Stimulated activated CD4-positive, alpha-beta T cell treated with anti-CD3 and anti-CD28 coated beads, Interleukin-2, amount 100 ng/mL, for 24 hours (primary cell): ENCODE measurements at places on chromosomes 13 and 19.

DNA sequence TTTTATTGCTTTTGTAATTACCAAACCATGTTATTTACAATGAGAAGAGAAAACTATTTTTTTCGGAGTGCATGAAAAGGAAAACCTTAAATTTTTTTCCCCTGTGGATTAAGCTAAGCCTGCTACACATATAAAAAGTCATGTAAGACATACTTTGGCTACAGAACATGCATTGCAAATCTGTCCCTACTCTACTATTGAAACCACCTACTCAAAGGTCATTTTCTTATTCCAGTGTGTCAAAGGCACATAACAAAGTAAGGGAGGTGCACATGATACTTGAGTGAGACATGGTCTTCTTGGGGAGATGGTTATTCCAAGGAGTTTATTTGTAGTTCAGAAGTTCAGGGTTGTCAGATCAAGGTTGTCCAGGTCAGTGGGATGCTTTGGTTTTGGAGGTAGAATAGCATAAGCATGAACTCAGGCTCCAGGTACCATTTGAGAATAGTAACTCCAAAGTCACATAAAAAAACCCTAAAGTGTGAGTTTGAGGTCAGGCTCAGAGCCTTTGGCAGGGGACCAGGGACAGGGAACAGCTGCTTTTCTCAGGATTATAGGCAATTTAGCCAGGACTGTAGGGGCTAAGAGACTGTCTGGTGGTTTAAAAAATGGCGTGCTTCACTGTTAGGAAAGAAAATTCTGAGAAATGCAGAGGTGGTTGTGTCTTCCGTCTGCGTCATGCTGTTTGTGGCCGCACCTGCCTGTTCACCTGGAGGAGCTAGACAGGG, 15.4 kb downstream of the FARP1 start:
- DNase-seq = no peak

DNA sequence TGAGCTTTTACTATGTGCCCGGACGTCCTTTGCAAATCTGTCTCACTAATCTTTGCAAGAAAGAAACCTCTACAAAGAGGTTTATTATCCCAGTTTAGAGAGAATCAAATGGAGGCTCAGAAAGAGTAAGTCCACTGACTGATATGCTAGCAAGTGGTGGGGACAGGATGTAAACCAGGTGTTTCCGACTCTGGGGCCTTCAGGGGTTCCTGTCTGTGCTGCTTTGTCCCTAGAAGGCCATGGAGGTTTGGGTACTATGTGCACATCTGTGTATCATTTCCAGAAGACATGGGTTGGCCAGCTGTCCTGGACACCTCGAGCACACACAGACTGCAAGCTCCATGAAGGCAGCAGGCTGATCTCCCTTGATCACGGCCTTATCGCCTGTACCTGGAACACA, 1.2 kb upstream of the KPTN start:
- no peak for DNase-seq

DNA sequence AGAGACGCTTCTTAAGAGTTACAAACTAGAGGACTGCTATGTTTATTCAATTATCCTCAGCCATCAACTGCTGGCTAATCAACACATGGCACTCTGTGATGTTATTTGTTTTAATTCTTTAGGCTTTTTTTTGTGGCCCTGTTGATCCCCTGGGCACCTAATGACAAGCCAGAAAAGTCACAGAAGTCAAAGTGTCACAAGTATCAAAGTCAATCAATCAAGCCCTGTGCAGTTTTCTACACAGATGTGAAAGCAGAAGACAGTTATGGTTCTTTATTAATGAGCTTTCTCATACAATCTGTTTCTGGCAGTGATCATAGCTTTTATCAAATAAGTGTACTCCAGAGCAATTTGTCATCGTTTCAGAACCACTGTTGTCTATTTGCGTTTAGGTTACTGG, 34.3 kb downstream of the MYO16 start:
- DNase-seq = no peak

DNA sequence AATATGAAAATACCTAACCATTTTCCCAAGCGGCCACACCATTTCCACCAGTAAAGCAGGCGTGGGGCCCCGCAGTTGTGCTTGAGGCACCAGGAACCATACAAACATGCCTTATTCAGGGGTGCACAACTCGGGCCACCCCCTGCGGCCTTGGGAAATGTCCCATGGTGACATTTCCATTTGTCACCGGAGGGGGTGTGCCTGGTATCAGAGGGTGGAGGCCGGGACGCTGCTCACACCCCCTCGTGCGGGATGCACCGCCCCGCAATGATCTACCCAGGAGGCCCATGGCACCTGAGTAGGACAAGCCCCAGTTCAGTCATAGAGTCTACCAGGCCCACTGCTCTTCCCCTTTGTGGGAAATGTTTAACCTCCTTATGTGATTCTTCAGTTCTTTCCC, 218.8 kb downstream of the TEX29 start:
- DNase-seq = no peak

DNA sequence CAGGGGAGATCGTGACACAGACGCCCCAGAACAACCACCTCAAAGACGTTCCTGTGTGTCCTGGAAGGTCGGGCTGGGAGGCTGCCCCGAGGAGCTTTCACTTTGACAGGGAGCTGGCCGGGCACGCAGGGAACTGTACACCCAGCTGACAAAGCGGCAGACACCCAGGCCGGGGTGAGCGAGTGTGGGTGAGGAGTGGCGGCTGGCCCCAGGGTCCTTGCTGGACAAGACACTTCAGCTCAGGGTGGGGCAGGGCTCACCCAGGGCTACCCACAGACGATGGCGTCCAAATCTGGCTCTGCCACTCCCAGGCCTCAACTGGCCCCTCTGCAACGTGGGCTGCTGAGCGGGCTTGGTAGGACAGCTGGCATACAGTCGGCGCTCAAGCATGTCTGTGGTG, 2.0 kb downstream of the FGF22 start:
- DNase-seq = no peak
